ENCODE measurements at places on chromosomes 4 and X.

- no peak for DNase-seq
These were observed 22.9 kb downstream of the FHL1 start for GRCh38 chrX:136170139-136170800.

DNA sequence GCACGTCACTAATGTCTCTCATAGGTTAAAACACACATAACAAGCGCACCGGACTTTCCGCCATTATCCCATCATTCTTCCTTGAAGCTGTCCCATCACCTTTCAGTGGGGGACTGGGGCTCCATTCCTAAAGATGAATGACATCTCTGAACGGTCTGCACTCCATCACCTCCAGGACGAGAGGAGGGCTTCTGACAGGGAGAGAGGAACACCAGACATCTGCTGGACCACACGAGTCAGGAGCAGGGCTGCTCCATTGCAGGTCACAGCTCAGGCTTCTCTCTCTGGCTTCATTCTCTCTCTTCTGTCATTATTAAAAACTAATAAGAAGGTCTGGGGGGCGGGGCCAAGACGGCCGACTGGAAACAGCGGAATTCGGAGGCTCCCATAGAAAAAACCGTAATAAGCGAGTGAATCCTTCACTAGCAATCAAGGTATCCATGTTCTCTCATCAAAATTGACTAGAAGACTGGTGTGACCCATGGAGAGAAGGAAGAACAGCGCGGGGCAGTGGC is 289.8 kb downstream of the LDB2 start:
- no peak for DNase-seq

GRCh38 chr4:3321295-3321889 is 28.6 kb downstream of the RGS12 start:
- no peak for DNase-seq

DNA sequence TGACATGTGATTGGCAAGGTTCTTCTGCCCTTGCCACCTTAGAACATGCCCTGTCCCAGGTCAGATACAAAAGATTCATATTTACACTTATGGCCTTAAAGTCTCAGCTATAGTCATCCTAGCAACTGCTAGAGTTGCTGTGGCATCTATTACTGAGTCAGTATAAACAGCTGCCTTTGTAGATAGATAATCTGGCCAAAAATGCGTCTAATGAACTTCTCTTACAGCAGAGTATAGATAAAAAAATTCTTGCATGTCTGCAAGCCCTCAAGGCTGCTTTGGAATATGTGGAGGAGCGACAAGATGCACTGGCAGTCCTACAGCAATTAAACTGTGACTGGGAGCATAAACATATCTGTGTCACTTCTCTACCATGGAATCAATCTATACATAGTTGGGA is 1209.7 kb upstream of the PABPC4L start:
- DNase-seq: no peak

GRCh38 chr4:127261476-127261875 is 371.3 kb upstream of the INTU start:
- DNase-seq: no peak

- DNase-seq: no peak
These were observed 310.2 kb downstream of the ASMT start for GRCh38 chrX:1925053-1925481.

DNA sequence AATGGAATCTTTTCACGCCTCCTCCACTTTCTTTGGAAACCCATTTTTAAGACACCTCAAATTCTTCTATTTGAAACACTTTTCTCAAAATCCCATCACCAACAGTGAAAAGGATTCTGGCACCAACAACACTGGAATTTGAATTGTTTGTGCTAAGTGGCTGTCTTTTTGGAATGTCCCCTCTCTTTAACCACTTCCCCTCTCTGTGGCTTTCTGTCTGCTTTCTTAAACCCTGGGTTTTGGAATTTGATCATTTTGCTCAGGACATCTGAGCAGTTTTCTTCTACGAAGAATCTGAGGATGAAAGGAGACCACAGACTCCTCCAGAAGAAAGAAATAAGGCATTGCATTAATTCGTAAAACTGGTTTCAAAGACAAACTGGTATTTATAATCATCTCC is 89.0 kb downstream of the MXRA5 start:
- no peak for DNase-seq

DNA sequence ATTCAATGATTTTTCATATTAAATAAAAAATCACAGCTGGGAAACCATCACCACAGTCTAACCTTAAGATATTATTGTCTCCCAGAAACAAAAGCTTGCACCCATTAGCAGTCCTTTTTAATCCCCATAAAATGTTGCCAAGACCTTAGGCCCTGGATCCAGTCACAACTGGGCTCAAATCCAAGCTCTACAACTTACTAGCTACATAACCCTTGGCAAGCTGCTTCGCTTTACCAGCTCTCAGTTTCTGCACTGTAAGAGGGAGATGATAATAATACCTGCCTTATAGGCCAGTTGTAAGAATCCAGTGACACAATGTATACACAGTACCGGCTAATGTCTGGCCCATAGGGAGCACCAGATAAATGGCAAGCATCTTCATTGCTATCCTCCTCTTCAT is 400.9 kb upstream of the FGF13 start:
- DNase-seq: no peak

- DNase-seq: no peak
These were observed 234.0 kb upstream of the SLIT2 start for GRCh38 chr4:20017777-20018115.

- no peak for DNase-seq
These were observed 393.8 kb downstream of the INPP4B start for GRCh38 chr4:142452161-142452855.

DNA sequence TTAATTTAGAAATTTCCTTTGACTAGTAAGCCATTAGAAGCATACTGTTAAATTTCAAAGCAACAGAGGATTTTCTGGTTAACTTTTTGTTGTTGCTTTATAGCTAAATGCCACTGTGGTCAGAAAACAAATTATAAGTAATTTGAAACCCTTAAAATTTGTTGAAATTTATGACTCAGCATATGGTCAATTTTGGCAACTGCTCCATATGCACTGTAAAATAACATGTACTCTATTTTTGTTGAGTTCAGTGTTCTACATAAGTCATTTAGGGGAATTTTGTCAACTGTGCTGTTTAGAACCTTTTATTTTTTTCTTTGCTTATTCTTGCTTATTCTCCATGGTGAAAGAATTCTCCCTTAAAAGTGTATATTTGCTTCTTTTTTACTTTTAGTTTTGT is 28.6 kb downstream of the SCLT1 start:
- no peak for DNase-seq

GRCh38 chrX:67500617-67501016 is 43.2 kb upstream of the AR start:
- DNase-seq: no peak

GRCh38 chr4:64520421-64520820 is 111.2 kb upstream of the TECRL start:
- no peak for DNase-seq

DNA sequence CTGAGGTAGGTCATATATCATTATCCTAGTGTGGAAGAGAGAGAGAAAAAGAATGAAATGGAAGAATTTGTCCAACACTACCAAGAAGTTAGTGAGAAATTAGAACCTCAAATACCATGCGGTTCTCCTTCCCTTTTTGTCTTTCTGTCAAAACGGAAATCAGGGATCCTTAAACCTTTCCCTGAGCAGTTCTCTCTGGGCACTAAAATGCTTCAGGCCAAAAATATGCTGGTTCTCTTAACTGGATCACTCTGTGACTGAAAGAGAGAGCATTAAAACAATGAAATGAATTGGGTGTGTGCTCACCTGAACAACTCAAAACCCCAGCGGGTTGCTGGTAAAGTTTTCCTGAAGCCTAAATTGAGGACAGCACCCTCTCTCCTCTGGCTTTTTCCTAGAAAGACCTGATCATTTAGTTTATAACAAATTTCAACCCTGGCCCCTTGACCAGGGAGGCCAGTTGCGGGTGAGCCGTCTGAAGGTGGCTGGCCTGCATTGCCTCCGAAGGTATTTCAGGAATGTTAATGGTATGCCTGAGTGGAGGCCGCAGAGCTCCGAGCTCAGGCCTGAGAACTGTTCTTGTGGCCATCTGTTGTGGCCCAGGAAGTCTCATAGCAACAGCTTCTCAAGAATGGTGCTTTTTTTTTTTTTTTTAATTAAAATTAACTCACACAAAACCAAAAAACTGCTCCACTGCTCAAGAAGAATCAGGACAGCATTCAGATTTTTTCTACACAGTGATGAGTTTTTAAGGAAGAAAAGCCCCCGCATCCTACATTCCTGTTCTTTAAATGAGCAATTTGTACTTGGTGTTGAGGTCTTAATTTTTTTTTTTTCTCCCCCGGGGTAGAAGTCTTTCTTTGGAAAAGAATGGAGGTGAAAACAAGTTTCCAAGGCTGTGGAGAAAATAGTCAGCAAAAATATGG is 155.1 kb downstream of the SHROOM3 start:
- no peak for DNase-seq

- DNase-seq: no peak
These were observed 6.2 kb downstream of the JADE3 start for GRCh38 chrX:46918434-46918833.

- no peak for DNase-seq
These were observed 118.0 kb downstream of the SHISA3 start for GRCh38 chr4:42515156-42515884.

DNA sequence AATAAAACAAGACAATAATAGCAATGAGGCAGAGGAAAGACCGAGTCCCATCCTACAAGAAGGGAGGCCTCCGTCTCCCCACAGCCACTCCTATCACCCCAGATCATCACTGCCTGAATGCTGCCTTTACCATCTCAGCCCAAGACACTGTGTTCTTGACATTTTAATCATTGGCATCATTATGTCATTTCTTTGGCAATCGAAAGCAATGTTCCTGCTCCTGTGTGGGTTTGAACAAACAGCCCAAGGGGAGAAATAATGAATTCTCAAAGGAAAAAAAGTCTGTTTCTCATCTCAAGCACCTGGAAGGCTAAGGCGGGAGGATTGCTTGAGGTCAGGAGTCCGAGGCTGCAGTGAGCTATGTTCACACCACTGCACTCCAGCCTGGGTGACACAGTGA is 73.0 kb upstream of the ACSL1 start:
- no peak for DNase-seq

DNA sequence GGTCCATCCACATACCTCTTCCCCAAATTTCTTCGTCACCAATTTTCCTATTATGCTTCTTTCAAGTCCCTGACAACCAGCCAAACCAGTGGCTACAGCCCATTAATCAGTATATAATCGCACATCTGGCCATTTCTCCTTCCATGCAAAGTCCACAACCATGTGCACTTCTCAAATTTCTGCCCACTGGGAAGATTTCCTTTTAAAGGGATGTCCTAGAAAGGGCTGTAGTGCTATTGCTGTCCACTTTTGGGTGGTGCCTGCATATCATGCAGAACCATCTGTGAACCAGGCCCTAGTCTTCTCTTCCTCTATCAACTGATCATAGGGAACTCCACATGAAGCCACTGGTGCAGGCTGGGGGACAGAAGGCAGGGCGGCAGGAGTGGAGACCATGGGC is 55.2 kb upstream of the MID1IP1 start:
- DNase-seq: no peak

Data from CD4-positive, alpha-beta T cell treated with Interleukin-15 for 1 hour (primary cell).